Mucosa of descending colon (tissue), 3 donors: ENCODE measurements at places on chromosomes 16 and 17.
A peak's percentile ranks its signal among the peaks of the same experiment; 100 is the strongest.

DNA sequence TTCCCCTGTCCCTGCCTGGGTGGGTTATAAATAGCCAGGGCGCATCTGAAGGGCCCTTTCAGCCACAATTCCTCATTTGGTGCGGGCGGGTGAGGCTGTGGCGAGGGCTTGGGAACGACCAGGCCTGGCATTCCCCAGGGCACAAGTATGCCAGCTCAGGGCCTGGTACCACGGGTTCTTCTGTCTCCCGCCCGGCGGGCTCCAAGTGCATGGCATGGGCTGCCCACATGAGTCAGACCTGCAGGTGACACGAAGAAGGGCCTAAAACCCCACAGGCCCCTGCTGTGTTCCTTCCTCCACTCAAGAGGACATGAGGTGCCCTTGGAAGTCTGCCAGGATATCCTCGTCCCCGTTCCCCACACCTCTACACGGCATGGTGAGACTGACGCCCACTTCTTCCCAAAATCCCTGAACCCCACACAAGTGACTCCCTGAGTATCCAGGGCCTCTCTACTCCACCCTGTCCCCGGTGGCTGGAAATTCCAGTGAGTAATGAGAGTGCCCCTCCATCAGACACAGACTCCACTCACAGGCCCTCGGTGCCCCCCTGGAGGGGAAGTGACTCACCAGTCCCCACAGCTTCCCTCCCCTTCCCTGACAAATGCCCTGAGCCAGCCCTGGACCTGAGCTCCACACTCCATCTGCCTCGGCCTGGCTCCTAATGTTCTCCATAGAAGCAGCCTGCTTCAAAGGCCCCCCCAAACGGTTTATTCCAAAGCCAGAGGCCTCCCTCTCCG is 68.8 kb downstream of the ABR start:
- DNase-seq: peak; percentile 82

DNA sequence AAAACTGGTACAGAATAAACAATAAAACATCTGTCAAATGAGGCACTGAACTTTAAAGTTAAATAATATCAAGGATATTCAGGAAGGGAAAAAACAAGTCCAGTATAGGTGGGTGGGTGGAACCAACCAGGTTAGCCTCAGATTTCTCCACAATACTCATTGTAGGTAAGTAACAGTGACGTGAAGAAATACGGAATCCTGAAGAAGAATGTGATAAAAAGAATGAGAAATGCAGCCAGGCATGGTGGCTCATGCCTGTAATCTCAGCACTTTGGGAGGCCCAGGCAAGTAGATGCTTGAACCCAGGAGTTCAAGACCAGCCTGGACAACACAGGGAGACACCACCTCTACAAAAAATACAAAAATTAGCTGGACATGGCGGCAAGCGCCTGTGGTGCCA is 47.3 kb downstream of the UBE2G1 start:
- DNase-seq: no peak

DNA sequence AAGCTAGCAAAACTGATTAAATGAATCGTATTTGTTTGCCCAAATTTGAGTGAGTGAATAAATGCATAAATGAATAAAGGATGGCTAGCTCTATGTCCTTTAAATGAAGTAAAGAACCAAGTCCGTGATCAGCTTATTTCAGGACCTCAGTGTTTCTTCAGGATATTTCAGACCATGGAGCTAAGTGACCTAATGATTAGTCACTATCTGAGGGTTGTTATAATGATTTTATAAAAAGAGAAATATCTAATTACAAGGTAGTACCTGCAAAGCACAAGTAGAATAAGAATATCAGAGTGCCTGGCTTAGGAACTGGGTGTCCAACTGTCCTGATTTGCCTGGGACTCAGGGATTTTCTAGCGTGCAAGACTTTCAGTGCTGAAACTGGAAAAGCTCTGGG is 12.5 kb downstream of the KCNJ2 start:
- no peak for DNase-seq

- no peak for DNase-seq
These were observed 161.8 kb upstream of the KCNJ16 start for GRCh38 chr17:69913216-69913615.

GRCh38 chr16:71846431-71846830 is 655 bp downstream of the ATXN1L start:
- DNase-seq: peak; percentile 39

DNA sequence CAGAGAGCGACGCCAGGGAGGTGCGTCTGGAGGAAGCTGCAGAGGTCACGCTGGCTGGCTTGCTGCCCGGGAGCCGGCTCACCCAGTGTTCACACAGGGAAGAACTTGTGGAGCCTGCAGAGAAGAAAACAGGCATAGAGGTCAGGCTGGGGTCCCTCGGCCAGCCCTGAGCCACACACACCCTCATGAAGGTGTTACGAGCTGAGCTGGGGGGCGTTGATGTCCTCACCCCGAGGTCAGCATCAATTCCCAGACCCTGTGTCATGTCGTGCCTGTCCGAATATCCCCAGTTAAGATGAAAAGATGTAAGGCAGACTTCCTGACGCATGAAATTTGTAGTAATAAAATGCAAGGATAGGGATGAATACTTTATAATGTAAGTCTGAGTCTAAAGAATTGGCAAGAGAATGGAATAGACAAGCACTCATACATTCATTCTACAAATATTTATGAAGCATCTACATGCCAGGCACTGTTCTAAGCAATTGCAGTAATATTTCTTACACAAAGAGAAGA is 77.1 kb downstream of the USP31 start:
- DNase-seq: peak; percentile 84

DNA sequence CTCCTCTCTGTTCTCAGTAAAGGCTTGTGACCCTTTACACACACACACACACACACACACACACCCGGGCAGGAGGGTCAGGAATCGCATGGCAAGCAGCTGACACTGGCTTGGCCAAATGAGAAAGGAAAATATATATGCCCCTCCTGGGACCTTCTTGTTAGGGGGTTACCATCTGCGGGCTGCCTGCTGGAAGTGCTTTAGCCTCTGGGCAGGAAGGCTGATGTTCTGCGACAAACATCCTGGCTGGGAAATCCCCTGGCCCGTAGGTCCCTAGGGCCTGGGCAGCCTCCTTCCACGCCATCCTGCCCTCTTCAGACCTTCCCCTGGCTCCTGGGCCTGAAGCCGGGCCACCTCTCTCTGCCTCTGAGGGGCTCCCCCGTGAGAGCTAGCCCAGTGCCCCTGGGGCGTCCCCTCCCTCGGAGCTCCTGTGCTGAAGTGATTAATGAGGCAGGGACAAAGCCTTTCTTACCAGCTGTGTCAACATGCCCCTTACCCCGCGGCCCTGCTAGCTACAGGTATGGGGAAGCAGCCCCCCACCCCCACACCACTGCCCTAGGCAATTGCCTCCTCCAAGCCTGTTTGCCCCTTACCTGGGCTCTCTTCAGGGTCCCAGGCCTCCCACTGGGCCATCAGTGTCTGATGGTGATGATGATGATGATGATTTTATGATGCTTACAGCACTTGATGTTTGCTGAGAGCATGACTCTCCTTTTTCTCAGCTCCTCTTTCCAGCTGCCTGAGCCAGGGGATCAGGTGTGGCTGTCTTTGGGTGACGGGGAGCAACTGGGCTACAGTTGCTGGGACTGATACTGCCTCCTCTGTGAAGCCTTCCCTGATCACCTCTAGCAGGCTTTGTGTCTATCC is 32.8 kb upstream of the ETV4 start:
- DNase-seq: no peak

- no peak for DNase-seq
These were observed 701 bp upstream of the DPEP2 start for GRCh38 chr16:67999985-68000384.

GRCh38 chr16:49556249-49556605 is 182.6 kb downstream of the C16orf78 start:
- DNase-seq: no peak

GRCh38 chr16:1775006-1775845 is 2.3 kb upstream of the MRPS34 start:
- DNase-seq: no peak

- DNase-seq: peak; percentile 14
These were observed 30.7 kb upstream of the CDH5 start for GRCh38 chr16:66335704-66336329.

DNA sequence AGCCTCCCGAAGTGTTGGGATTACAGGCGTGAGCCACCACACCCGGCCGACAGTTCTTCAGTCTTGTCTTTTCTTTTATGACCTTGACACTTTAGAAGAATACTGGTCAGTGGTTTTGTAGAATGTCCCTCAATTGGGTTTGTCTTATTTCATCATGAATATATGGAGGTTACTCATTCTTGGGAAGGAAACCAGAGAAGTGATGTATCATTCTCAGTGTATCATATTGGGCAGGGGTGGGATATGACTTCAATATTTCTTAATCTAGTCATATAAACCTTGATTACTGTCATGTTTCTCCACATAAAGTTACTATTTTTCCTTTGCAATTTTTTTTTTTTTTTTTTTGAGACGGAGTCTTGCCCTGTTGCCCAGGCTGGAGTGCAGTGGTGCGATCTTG is 36.9 kb downstream of the SNTB2 start:
- DNase-seq: no peak

DNA sequence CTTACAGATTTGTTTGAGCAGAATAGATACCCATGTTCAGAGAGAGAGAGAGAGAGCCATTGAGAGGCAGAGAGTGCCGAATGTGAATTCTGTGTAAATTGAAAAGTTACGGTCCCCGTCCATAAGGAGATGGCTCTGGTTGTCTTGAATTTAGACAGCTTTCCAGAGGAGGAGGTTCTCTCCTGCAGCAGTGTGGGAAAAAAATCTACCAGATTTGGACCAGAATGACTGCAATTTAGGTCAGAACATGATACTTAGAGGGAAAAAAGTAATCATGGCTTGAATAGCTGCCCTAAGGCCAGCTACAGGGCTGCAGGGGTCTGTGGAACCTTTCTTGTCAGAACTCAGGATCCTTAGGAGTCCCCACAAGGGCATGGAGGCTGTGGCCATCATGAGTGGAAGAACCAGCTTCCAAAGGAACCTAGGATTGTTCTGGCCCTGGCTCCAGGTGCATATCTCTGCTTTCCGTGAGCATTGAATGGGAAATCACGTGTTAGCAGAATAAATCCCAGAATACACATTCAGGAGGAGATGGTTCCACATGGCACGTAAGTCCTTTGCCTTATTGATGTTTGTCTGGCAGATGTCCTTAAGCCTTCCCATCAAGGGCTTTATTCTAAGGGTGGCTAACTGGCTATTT is 13.0 kb downstream of the PITPNC1 start:
- DNase-seq: no peak

GRCh38 chr16:11283820-11284248 is 2.7 kb upstream of the PRM1 start:
- DNase-seq: no peak

GRCh38 chr16:61590577-61590976 is 445.7 kb downstream of the CDH8 start:
- DNase-seq: no peak

- DNase-seq: peak; percentile 76
These were observed 690 bp downstream of the PITPNC1 start for GRCh38 chr17:67377488-67378453.

GRCh38 chr17:49680314-49680713 is 2.4 kb upstream of the SPOP start:
- no peak for DNase-seq

- DNase-seq: no peak
These were observed 87.3 kb upstream of the NACA2 start for GRCh38 chr17:61678339-61678738.

GRCh38 chr16:86231321-86231995 is 278.9 kb upstream of the FOXF1 start:
- no peak for DNase-seq

GRCh38 chr17:556431-556995 is 158.1 kb downstream of the VPS53 start:
- DNase-seq: no peak

DNA sequence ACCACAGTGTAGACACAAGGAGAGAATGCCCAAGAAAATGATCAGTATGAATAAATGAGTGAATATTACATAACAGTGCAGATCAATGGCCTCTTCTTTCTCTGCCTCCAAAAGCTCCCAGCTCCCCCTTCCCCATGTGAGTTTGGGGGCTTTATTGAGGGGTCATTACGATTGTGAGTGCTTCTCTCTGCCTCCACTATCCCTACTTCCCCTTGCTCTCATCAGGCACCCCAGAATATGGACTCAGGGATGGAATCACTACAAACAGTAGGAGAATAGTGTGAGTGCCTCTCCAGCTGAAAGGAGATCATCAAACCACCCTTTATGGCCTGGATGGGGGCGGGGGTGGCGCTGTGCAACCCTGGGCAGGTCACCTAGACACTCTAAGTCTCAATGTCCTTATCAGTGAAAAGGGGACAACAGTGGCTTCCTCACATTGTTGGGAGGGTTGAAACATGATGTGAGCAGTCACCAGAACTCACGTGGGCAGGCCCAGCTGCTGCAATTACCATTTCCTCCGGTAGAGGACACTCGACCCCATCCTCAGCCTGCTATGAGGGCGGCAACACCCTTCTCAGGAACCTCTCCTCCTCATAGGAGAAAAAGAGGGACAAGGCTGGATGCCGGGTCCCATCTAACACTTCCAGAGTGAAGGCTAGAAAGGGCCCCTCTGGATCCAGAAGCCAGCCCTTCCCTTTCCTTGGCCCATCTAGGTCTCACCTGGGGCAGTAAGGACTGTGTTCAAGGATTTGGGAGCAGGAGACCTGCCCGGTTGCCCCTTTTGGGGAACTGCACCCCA is 2.1 kb upstream of the EPOP start:
- peak; percentile 94 for DNase-seq
